ENCODE measurements at places on chromosomes 2 and 18. TPM values are rescaled to one million over a fixed set of nuclear protein-coding genes. Genes with fewer than 3 reads are reported as not detected.

The PKDCC gene
- 2.6 TPM for total RNA-seq

The TUBA4B gene
- total RNA-seq = not detected

The ST8SIA5 gene
- 0.09 TPM for total RNA-seq

The ANKMY1 gene
- total RNA-seq = 6.8 TPM

The REG3G gene
- not detected for total RNA-seq

The LTBP1 gene
- 148 TPM for total RNA-seq

The TRIM43 gene
- not detected for total RNA-seq

Measured in dermis blood vessel endothelial cell (primary cell).